ENCODE measurements at places on chromosomes 12 and 14.

- DNase-seq: no peak
These were observed 56.6 kb downstream of the RNF34 start for GRCh38 chr12:121456551-121456950.

GRCh38 chr12:77102691-77103090 lies 37.3 kb upstream of the E2F7 start:
- DNase-seq: no peak

DNA sequence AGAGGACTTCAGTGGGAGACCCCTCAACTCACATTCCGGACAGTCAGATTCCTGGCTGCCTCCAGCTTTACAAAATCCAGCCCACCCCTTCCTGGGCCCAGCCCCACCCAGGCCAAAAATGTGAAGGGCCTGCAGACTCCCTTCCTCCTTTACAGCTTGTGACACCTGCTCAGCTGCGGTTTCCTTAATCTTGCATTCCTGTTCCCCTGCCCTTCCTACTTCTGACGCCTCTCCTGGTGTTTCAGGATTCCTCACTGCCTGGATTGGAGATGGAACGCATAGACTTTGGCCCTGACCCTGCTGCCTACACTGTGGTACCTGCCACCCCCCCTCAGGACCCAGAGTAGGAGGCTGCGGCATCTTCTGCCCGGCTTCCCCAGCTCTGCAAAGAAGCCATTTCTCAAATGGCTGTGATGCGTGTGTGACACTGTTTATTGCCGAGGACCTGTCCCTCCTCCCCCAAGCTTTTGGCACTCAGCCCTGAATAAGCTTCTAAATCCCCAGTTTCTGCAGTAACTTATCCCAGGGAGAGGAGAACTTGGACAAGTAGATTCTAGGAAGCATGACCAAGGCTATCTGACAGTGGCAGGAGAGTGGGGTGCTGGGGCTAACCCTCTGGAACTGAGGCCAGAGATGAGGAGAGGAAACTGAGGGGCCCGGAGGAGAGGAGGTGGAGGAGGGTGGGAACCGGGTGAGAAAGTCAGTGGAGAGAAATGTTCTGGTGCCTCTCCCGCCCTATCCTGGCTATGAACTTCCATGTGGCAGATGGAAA lies 24.9 kb upstream of the BCDIN3D start:
- no peak for DNase-seq

DNA sequence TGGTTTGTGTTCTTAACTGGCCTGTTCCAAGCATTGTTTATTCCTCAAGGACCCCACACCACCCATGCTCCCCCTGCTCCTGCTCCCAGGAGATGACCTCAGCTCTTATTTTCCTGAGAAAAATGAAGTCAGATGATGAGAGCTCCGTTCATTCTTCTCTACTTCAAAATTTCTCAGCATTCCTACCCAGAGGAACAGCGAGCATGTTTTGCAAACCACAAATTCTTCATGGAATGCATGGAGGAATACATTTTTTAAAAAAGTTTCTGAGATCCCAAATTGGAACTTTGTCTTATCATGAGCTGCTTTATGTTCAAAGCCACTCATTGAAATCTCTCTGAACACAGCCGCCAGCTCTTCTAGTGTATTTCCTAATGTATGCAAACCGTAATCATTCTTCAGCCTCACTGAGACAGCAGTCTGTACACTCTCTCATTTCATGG lies 44.9 kb downstream of the SYNE2 start:
- no peak for DNase-seq

DNA sequence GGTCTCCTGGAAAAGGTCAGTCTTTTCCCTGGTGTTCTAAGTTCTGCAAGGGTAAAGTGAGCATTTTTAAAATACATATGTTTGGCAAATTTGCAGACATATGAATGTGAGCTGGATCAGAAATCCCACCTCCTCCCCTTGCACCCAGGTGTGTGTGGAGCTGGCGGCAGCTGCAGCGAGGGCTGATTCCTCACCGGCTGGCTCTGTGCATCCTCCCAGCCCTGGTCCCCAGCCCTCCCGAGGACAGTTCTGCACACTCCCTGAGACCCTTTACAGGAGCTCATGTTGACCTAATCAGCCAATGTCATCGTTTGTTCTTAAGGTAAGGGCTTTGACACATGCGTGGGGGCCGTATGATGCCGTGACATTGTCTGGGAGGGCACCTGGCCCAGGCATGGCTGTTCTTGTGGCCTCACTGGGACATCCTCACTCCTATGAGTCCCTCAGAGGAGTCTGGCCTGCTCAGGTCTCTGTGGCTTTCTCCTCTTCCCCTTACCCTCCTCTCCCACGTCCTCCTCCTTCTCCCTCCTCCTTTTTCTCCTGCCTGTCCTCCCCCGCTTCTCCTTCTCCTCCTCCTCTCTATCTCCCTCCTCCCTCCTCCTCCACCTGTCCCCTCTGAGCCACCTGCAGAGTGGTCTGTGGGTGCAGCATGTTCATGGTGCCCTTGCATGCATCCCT lies 289.2 kb upstream of the SFSWAP start:
- DNase-seq: no peak

DNA sequence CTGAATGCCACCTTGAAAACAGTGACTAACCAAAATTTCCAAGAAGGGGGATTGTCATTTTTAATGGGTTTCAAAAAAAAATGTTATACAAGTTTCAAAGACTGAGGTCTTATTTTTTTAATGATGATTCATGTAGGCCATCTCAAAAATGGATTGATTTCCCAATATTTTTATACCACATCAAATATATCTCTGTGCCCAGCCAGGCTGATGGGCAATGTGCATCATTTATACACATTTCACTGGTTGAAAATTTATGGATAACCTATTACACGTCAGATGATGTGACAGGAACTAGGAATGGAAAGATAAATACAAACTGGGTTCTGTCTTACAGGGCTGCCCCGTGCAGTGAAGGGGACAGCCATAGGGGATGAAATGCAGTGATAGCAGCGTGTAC lies 112.7 kb upstream of the TMPO start:
- no peak for DNase-seq

DNA sequence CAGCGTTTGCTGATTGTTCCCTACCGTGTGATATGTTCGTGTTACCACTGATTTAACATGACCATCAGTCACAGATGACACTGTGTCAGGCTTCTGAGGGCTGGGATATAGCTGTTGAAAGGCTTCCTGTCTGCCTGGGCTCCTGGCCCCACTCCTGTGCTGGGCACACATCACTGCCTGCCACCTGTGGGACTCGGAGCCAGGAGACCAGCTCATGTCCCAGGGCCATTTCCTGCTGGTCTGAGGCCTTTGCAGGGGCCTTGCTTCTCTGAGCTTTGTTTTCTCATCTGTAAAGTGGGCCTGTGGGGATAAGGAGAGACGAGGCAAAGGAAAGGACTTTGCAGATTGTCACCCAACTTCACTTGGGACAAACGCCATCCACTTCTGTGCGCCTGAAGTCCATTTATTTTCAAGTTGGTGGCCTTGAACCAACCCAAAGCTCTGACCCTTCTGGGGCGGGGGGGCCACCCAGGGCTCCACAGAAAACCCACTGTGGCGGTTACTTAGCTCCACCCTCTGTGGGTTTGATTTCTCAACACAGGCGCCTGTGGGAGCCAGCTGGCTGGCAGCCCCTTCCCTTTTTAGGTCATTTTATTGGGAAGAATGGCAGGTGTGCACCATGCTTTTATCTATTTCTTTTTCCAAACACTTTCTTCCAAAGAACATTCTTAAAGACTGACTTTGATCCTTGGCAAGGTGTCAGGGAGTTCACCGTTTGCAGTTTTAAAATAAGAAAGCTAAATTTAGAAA lies 54.1 kb downstream of the BEGAIN start:
- no peak for DNase-seq

GRCh38 chr12:24054416-24054815 lies 104.9 kb upstream of the SOX5 start:
- DNase-seq: no peak

DNA sequence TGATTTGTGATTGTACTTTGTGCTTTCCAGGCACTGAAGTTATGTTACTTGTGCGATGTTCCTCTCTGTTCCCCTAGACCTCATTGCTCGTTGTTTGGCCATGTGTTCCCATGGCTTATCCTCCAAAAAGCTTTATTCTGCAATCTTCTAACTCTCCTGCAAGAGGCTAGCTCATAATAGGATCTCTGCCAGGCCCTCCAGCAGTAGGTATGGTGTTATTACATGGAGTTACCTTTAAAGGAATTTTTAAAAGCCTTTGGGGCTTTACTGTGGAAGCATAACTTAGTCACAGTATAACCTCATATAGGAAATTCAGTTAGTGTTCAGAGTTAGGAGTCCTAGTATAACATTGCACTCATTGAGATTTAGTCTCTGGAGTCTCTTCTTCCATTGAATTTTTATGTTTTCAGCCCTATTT lies 292.3 kb downstream of the RAD51B start:
- DNase-seq: no peak

- no peak for DNase-seq
These were observed 30.7 kb downstream of the DTX1 start for GRCh38 chr12:113087193-113087592.

GRCh38 chr14:52793061-52793460 lies 1.7 kb upstream of the GNPNAT1 start:
- DNase-seq: no peak

- DNase-seq: no peak
These were observed 79.5 kb downstream of the CAND1 start for GRCh38 chr12:67348683-67349082.

DNA sequence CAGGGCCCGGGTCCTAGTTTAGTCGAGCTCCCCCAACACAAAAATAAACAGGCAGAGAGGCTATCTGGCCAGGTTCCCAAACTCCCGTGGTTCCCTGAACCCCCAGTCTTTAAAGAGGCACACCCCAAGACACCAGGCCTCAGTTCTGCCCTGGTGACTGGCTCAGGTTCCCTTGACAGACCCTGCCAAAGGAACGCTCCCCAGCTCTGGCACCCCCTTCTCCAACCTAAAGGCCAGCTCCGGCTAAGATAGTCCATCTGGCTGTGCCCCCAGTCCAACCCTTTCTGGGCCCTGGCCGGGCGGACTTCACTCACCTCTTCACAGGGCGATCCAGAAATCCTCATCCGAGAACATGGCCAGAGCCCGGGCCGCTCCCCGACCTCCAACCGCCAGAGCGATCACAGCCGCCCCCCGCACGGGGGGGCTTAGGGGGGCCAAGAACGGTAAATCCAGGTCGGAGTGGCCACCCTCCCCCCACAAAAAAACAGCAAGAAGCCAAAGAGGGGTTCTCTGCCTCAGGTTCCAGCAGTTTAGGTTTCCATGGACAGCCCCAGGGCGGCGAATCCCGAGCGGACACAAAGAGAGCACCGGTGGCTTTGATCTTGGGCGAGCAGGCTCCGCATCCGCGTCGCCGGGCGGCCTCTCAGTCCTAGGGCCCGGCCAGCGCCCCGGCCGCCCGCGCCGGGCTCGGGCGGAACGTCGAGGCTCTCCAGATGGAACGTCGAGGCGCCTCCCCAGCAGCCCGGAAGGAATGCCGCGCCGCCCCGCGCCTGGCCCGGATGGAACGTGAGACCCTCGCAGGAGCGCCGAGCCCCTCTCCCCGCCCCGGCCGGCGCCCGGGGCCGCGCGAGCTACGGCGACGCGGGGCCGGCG lies 1.1 kb downstream of the KMT2D start:
- DNase-seq: no peak

DNA sequence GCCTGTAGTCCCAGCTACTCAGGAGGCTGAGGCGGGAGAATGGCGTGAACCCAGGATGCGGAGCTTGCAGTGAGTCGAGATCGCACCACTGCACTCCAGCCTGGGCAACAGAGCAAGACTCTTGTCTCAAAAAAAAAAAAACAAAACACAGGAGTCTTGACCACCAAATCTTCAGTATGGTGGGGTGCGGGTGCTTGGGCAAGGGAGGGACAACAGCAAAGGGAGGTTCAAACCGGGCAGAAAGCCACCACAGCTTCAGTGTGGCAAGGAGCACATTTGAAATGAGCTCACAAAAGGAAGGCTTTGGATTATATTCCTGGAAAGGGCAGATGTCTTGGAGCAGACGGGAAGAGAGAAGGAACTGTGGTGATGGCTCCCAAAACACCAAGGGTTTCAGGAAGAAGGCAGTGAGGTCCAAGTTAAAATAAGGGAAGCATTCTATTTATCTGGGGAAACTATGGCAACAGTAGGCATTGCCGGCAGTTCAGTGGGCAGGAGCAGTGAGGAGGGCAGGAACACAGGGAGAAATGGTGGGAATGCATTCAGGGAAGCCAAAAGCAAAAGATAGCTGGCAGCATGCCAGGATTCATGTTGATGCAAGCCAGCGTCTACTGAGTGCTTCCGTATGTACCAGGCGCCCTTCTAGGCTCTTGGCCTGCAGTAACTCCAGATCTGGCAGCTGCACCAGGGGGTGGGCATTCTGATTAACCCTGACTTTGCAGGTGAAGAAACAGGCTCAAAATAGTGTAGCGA lies 51.0 kb upstream of the SRSF5 start:
- no peak for DNase-seq

DNA sequence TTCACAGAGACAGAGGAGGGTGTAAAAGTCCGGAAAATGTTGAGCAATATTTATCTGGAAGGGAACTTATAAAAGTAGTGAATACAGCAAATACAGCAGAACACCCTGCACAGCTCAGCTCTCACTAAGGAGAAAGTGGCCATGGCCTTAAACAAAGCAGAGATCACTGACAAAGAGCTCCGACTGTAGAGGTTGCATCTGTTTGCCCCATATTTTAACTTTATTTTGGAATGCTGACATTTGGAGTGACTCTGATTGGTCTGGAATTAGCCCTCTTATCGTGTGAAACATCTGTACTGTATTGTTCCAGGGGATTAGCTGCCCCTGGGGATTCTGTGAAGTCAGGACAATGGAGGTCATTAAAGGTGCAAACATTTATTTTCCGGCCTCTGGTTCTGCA lies 1275.7 kb upstream of the FLRT2 start:
- DNase-seq: no peak

GRCh38 chr12:96041181-96041580 lies 5.8 kb upstream of the LTA4H start:
- no peak for DNase-seq

- no peak for DNase-seq
These were observed 42.2 kb downstream of the TAOK3 start for GRCh38 chr12:118330421-118331018.

DNA sequence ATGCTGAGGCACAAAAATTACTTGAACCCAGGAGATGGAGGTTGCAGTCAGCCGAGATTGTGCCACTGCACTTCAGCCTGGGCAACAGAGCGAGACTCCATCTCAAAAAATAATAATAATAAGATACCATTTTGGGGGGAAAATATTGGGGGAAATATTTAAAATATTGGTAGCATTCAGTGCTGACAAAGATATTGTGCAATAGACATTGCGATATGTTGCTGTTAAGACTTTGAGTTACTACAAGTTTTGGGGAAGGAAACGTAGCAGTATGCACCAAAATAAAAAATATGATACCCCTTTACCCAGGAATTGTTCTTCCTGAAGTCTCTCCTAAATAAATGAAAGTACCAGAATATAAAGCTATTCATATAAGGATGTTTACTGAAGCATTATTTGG lies 37.7 kb upstream of the MYBPC1 start:
- DNase-seq: no peak

Measured in stimulated activated CD8-positive, alpha-beta memory T cell treated with anti-CD3 and anti-CD28 coated beads, Interleukin-7, amount 100 ng/mL, for 1 hour (primary cell).